ENCODE measurements at places on chromosomes 11 and 22.
A peak's percentile ranks its signal among the peaks of the same experiment; 100 is the strongest.

- no peak for DNase-seq
Observed at GRCh38 chr22:29427176-29427760, 11.1 kb upstream of the RFPL1 start.

DNA sequence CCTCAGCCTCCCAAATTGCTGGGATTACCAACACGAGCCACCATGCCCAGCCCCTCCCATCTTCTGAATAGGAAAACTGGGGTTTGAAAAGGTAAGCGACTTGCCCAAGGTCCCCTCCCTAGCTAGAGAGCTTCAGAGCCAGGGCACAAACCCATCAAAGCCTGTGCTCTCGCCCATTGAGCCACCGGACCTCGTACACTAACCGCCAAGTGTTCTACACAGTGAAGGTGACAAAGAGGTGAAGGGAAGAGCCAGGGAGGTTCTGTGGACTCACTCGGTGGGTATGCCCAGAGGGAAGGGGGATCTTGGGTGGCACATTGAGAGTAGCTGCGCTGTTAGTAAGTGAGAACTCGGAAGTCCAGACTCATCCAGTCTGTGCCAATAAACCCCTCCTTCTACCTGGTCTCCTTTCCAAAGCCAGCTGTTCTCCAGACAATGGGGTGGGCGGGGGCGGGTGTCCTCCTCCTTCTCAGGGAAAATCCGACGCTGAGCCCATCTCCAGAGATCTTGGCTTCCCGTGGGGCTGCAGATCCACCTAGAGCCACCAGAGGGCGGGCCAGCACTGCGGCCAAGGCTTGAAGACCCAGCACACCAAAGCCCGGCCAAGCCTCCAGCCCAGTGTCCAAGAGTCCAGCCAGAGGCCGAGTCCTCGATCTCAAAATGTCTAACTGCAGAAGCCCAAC is 3.2 kb upstream of the RTN4RL2 start:
- DNase-seq = peak; percentile 75

- DNase-seq = no peak
Observed at GRCh38 chr11:111513240-111513605, 1.0 kb upstream of the BTG4 start.

DNA sequence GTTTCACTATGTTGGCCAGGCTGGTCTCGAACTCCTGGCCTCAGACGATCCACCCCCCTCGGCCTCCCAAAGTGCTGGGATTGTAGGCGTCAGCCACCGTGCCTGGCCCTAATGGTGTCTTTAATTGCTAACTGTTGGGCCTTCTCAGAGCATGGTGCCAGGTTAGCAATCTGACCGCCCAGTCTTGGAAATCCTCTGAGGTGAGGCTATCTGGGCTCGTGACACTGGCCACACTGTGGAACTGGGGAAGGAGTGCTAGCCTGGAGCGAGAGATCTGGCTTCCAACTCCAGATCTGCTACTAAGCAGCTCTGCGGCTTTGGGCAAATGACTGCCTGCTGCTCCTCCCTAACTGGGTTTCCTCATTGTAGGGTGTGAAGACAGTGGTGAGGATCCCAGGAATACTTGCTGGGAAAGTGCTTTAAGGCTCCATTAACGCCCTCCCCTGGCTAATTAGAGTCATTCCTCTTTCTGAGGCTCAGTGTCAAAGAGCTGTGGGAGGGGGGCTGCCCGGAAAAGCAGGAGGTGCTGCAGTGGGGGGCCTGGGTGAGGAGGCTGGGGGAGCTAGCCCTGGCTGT is 35.4 kb downstream of the CHRDL2 start:
- no peak for DNase-seq

DNA sequence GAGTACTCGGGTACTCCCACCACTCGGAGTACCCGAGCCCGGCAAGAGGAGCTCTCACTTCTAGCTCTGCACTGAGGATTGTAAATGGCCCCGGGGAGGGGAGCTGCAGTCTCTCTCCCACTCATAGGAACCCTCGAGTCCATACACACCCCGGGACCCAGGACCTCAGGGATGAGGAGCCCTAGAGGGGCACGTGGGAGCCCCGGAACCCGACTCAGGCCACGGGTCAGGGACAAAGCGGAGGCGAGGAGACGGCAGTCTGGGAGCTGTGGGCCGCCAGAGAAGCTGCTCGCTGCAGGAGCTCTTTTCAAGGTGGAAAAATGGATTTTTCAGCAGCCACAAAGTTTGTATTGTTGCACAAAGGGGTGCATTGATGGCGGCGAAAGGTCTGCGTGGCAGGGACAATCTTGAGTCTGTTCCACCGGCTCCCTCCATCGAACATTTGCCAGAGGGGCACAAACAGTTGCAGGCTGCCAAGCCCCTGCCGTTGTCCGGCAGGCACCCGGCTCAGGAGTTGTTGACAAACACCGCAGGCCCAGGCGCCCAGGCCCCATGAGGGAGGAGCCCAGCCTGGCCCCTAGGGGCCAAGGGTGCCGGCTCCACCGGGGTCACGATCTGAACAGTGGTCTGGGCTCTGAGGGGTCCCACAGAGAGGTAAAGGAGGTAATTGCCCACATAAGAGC is 5.7 kb upstream of the FLI1 start:
- no peak for DNase-seq

Data from CD4-positive, alpha-beta T cell treated with Interleukin-17A for 1 hour (primary cell).